ENCODE measurements at places on chromosomes 2 and 18.

DNA sequence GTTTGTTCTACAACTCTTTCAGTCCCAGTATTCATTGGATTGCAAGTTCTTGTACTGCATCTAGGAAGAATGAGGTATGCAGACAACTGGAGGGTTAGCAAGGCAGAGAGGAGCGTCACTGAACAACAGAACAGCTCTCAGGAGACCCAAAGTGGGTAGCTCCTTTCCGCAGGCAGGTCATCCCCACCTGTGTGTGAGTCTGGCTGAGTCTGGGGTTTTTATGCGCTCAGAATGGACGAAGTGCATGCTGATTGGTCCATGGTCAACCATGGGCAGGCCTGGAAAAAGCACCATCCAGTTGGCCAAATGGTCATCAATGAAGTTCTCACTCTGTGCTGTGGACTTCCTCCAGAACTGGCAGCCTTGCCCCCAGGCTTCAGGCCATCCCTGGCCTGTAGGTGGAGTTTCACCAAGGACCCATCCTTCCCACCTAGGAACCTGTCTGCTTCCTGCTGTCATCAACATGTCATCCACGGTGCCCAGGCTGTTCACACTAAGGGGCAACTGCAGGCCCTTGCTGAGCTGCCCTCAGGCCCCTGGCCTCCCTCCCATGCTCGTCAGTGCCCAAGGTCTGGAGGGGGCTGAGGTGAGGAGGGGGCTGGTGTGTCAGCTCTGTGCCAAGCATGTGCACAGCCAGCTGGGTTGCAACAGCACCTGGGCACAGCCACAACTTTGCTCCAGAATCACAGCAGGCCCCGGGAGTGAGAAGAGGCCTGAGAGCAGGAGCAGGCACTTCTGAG is 11.1 kb upstream of the TFCP2L1 start:
- no peak for DNase-seq

DNA sequence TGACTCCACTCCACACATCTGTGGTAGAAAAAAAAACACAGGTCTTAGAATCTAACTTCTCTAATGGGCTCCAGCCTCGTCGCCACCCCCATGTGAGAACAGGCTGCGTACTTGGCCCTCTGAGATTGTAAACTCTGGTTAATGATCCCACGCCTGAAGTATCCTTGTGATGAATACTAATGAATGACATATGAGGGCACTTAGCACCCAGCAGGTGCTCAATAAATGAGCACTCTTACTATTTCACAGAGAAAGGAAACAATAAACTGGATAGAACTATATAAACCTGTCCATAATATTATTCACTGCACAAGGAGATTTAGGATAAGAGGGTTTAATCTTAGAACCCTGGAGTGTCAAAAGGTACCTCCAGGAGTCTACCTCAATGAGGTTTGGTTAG is 310.1 kb upstream of the HNRNPA3 start:
- DNase-seq, result no peak

GRCh38 chr18:45760462-45761036 is 36.6 kb downstream of the SLC14A1 start:
- no peak for DNase-seq

- no peak for DNase-seq
These were observed 102.9 kb upstream of the CCDC195 start for GRCh38 chr2:224819075-224819474.

- no peak for DNase-seq
These were observed 120.5 kb downstream of the EIPR1 start for GRCh38 chr2:3257166-3257565.

- no peak for DNase-seq
These were observed 37.7 kb downstream of the SERTAD2 start for GRCh38 chr2:64615844-64616536.

DNA sequence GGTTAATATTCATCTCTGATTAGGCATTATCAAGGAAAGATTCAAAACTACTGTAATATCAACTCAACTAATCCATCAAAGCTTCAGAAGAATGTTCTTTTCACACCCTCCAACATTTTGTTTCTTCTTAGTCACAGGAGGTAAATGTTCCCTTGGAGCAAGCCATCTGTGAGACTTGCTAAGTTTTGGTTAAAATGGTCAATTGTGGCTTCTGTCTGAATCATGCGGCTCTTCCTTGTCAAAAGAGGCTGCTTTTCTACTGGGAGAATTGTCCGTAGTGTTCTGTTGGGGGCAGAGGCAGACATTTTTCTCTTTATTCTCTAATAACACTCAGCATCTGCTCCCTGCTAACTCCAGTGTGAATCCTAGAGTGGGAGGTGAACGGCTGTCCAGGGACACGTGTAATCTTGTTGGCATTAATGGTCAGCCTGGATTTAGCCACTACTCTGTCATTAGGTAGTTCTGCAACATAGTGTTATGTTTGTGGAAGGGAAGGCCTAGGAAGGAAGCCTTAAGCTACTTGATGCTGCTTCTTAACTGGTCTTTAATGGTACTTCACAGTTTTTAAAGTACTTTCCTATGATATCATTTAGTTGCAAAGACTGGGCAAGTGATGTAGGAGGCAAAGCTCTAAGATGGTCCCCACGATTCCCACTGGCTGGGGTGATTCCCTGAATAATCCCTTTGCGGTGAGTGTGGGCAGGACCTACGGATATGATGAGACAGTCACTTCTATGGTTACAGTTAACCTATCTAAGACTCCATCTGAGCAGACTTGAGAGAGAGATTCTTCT is 22.6 kb upstream of the FAP start:
- DNase-seq, result no peak

DNA sequence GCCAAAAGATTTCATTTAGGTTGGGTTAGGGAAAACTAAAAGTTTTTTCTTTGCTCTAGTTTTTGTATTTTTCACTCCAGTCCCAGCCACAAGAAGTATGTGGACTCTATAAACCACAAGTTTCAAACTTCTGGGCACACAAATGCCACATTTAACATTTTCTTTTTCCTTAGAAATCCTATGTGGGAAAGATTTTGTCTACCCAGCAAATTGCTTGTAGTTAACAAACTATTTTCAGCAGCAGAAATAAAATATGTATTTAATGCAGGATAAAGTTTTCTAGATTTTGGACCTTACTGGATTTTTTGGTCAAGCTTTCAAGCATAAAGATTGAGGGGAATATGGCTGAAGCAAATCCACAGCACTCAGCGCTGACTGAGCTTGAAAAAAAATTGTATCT is 9.1 kb downstream of the ERICH2 start:
- DNase-seq, result no peak

DNA sequence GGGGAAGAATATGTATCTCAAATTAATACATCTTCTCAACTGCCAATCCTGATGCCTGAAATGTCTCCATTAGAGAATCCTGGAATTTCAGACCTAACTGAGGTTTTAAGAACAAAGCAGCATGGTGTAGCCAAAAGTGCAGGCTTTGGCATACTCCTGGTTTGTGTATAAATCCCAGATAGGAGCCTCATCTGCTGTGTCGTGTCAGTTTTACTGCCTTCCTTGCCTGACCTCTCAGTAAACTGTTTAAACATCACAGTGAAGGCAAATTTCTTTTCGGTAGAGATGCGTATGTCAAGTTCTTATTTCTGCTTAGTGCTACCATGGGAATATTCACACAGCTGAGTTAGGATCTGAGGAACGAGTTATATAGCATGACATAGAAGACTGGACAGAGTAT is 7.3 kb downstream of the SCG2 start:
- DNase-seq, result no peak

GRCh38 chr18:47113796-47114540 is 36.3 kb downstream of the HDHD2 start:
- DNase-seq, result no peak

GRCh38 chr2:23618794-23619530 is 234.0 kb downstream of the KLHL29 start:
- DNase-seq, result no peak

DNA sequence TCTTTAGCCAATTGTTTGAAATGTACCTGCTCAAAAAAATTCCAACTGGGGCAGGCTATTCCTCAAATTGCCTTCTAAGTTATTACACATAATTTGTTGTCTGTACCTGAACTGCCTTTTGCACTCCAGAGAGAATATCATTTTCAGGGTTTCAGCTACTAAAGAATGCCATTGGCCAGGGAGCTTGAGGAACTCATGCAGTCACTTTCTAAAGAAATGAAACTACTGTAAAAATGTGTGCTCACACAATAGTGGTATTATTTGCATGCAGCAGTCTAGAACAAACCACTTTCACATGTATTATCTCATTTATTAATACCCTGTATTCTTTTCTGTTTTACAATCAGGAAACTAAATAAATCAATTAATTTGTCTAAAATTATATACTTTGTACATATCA is 152.2 kb downstream of the PID1 start:
- DNase-seq, result no peak

DNA sequence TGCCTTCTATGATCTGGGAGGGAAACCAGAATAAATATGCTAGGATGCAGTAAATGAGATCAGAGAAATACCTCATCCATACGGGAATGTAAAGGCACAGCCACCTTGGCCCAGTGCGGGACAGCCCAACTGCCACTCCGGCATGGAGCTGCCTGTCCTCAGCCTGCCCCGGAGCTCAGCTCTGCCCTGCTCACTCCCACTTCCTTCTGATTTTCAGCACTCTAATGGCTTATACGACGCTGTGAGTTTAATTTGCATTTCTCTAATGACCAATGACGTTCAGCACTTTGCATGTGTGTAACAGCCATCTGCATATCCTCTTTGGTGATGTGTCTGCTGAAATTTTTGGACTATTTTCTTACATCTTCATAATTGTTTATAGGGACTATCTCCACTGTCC is 172.5 kb upstream of the RAB6C start:
- DNase-seq, result no peak

DNA sequence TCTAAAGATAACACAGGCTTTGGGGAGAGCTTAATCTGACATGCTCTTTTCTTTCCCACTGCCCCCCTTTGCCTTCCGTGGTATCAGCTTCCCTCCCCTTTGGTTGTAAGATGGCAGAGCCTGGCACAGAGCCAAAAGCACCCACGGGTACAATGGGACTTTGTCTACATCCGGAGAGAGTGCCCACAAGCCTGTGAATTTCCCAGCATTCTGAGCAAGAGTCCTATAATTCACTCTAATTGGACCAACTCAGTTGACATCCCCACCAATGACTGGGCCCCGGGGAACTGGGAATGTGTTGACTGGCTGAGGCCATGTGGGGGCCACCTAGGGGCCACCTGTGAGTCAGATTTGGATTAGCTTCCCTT is 20.1 kb upstream of the C2orf72 start:
- DNase-seq, result no peak

- DNase-seq, result no peak
These were observed 381.4 kb downstream of the CCDC85A start for GRCh38 chr2:56565143-56565542.

DNA sequence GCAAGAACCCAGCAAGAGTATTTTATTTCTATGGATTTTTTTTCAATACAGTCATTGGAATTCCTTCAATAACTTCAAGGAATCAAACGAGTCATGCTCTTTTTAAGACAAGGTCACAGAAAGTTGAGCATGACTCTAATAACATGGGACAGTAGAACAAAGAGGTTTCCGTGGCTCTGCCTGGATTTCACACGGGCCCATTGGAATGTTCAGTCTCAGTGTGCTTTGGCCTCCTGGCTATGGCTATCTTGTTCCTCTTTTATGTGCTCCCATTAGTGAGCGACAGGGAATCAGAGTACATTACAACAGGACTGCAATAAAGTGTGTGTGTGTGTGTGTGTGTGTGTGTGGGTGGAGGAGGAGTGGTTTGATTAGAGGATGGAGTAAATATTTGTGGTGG is 312.4 kb downstream of the DCC start:
- DNase-seq, result no peak

DNA sequence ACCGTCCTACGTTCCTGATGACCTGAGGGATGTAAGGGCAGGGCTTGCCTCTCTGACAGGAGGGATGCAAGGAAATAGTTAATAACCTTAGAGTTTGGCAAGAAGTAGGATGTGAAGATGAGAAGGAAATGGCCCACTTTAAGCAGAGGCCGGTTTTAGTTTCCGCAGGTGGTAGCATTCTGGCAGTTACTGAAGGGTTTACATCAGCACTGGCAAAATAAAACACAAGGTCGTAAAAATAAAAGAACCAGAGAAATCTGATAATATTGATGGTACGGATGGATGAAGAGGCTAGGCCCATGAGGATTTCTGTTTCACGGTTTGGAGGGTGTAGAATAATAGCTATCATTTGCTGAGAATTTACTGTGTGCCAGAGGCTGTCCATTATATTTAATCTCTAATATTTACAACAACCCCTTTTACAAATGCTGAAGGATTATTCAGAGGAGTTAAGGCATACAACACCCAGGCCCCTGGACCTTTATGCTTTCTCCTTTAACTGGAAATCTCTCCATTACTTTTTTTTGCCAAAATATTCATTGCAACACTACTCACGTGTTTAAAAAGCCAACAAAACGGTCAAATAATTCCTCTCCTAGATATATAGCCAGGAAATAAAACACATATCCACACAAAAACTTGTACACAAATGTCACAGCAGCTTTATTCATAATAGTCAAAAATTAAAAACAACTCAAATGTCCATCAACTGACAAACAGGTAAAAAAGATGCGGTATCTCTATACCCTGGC is 28.5 kb downstream of the DAPL1 start:
- no peak for DNase-seq

GRCh38 chr2:215841175-215841816 is 172.1 kb downstream of the MREG start:
- DNase-seq, result no peak

DNA sequence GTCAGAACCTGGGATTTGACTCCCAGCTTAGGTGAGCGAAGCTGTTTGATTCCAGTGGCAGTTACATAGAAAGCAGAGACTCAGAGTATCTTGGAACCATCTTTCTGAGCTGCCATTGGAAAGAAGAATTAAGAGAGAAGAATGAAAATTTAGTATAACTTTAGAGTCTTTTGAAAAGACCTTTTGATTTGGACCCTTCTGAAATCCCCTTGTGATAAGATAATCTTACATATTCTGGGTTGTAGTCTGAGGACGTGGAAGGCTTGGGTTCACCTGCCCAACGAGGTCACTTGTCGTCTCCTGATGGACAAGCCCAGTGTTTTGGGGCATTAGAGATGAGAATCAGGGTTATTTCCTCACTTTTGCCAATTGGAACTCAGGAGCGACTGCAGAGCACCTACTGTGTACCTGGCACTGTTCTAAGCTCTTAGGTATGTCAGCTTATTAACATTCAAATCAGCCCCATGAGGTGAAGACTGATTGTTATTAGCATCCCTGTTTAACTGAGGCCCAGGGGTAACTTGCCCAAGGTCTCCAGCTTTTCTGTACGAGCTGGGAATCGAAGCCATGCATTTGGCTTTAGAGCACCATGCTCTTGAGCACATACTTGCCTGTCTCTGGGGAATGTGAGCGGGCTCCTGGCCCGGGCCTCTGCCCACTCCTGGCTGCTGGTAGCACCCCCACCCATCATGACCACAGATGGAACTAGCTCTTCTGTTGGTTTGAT is 2.9 kb downstream of the HK2 start:
- DNase-seq, result no peak

DNA sequence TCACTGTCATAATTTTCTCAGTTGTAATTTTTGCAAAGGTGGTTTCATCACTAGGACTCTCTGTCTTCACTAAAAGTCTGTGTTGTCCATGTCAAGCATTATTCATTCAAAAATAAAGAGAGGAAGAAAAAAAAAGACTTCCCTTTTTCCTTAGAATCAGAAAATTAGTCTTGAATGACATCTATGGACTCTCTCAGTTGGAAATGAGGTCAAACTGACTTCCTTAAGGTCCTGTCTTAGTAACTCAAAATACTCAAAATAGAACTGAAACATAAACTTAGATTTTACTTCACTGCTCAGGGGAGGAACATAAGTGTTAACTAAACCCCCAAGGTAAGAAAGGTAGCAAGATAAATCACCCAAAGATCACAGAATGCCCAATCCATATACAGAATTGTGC is 2.2 kb upstream of the ZNF407 start:
- no peak for DNase-seq

- no peak for DNase-seq
These were observed 158.6 kb upstream of the HS6ST1 start for GRCh38 chr2:128477026-128477820.

- DNase-seq, result no peak
These were observed 476.7 kb upstream of the ETAA1 start for GRCh38 chr2:66920415-66920814.

All from SHP77 (cell line).